Right atrium auricular region (tissue), 2 donors: ENCODE measurements at places on chromosomes 7 and 10. TPM values are rescaled to one million over a fixed set of nuclear protein-coding genes. Genes with fewer than 3 reads are reported as not detected.

GRCh38 chr10:59870152-59870551, 36.2 kb downstream of the CCDC6 start:
- H3K4me1 ChIP-seq = peaks cover 41% of the 10 kb centered on the region
- H3K27ac ChIP-seq = no peak overlapping the region
- H3K4me3 ChIP-seq = no peak overlapping the region
- H3K36me3 ChIP-seq = no peaks in the 10 kb centered on the region

GRCh38 chr10:103241262-103242011, 4.2 kb upstream of the RPEL1 start:
- H3K27ac ChIP-seq = peak overlapping the region; percentile 33
- no peak for DNase-seq
- H3K4me3 ChIP-seq = no peak overlapping the region
- H3K4me1 ChIP-seq = peaks cover 9% of the 10 kb centered on the region
- no peaks in the 10 kb centered on the region for H3K27me3 ChIP-seq

GRCh38 chr10:112375721-112376395, 1.9 kb downstream of the ACSL5 start:
- H3K4me3 ChIP-seq = peak overlapping the region; percentile 45
- H3K27ac ChIP-seq = peak overlapping the region; percentile 66
- H3K4me1 ChIP-seq = no peaks in the 10 kb centered on the region
- H3K27me3 ChIP-seq = no peaks in the 10 kb centered on the region

DNA sequence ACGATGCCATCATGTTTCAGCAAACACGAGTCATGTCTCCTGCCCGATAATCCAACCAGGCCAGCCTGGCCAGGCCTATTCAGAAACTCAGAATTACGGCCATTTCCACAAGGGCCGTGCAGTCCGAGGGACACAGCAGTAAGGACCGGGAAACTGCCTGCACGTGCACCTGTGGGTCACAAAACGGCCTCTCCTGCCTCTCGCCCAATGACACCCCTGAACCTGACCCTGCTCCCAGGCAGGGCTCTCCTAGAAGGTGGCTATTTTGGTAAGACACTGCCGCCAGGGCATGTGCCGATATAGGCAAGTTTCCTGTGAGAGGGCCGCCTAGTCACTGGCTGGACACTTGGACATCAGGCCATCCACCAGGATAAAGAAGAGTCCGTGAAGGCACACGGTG, 196.7 kb downstream of the TCERG1L start:
- H3K36me3 ChIP-seq = no peaks in the 10 kb centered on the region
- DNase-seq = no peak
- no peak overlapping the region for H3K27ac ChIP-seq
- no peaks in the 10 kb centered on the region for H3K4me1 ChIP-seq
- no peak overlapping the region for H3K4me3 ChIP-seq

EGR2 gene
- total RNA-seq = 5.9 TPM
